Panc1 (cell line): ENCODE measurements at places on chromosomes 7 and 10. TPM values are rescaled to one million over a fixed set of nuclear protein-coding genes. Genes with fewer than 3 reads are reported as not detected.

Gene PROSER2
- total RNA-seq: 4.1 TPM

DNA sequence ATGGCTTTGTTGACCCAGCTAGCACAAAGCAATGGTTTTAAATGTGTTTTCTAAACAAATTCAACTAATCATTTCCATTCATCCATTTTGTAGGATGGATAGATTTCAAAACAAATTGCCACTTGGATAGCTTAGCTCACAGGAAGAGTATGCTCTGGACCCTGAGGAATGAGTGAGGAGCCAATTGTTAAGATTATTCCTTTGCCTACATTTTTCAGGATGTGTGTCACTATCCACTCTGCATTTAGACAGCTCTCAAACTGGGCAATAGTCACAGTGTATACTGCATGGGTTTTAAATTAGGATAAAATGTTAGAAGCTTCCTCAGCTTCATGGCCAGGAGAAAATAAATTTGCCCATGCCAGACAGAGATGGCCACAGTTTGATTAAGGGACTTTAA is 605.6 kb upstream of the TEX47 start:
- no peak for DNase-seq
- no peaks in the 10 kb centered on the region for H3K4me1 ChIP-seq
- H3K36me3 ChIP-seq: no peaks in the 10 kb centered on the region
- H3K27me3 ChIP-seq: no peaks in the 10 kb centered on the region
- no peak overlapping the region for H3K4me3 ChIP-seq

Gene ATAD1
- total RNA-seq: 62.0 TPM

- no peaks in the 10 kb centered on the region for H3K27me3 ChIP-seq
- H3K27ac ChIP-seq: peak overlapping the region; percentile 99
- peaks cover 18% of the 10 kb centered on the region for H3K4me1 ChIP-seq
- no peak for DNase-seq
- H3K36me3 ChIP-seq: no peaks in the 10 kb centered on the region
- H3K4me3 ChIP-seq: peak overlapping the region; percentile 59
Observed at GRCh38 chr10:86710987-86711512, 42.7 kb downstream of the LDB3 start.

GRCh38 chr10:25758041-25758457 is 176.0 kb upstream of the MYO3A start:
- no peaks in the 10 kb centered on the region for H3K4me1 ChIP-seq
- DNase-seq: no peak

DNA sequence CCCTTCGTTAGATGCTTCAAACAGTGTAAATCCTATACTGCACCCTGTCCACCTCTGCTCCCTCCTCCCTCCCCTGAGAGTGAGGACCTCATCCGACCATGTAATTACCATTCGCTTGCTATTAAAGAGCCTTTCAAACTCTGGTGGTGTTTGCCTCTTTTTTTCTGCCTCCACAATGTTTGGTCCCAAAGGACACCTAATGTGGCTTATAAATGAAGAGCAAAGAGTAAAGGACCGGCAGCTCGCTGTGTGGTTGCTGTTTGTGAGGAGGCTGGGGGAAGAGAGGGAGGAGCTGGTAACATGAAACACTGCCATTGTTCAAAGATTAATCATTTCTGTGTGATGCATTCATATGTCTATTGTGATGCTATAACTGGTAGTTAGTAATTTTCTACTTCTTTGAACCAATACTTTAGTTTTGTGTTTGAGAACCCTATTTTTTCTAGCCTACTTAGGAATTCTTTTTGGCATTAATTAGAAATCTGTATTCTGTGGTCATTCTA is 27.9 kb downstream of the MTURN start:
- H3K27me3 ChIP-seq: peaks cover 5% of the 10 kb centered on the region; the same call in 1 of the 2 replicates
- no peak overlapping the region for H3K27ac ChIP-seq
- H3K4me3 ChIP-seq: no peak overlapping the region
- peaks cover 10% of the 10 kb centered on the region for H3K4me1 ChIP-seq
- no peak for DNase-seq
- H3K36me3 ChIP-seq: no peaks in the 10 kb centered on the region

GRCh38 chr10:100338434-100339036 is 8.5 kb upstream of the SCD start:
- no peak overlapping the region for H3K4me3 ChIP-seq
- H3K27me3 ChIP-seq: peaks cover 8% of the 10 kb centered on the region
- H3K36me3 ChIP-seq: no peaks in the 10 kb centered on the region
- DNase-seq: no peak
- H3K27ac ChIP-seq: peak overlapping the region; percentile 20; the same call in 1 of the 2 replicates

Gene FAS
- 8.1 TPM for total RNA-seq

DNA sequence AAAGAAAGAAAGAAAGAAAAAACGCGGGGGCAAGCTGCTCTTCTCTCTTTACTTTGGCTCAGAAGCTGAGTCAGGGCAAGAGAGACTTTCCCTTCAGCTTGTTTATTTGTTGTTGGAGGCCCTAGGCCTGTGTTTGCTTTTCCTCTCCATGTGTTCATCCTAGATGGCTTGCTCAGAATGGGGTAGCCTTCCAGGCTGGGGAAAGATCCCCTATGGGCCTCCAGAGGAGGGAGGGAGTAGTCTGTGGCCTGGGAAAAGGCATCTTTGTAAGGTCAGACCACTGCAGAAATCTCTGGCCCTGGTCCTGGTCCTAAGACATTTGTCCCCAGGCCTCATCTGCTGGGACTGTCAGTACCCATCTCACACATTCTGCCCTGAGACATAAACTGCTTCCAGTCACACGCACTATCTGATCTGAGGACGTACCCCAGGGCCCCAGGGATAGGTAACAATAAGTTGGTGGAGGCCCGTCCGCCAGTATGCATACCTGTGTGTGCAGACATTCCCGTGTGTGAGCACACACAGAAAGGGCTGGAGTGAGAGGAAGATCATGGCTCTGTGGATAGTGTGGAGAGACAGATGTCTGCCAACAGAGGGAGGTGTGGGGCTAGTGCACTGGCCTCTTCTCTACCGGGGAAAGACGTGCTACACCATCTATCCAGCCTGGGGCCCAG is 4.9 kb upstream of the SCD start:
- peaks cover 36% of the 10 kb centered on the region for H3K4me1 ChIP-seq
- H3K36me3 ChIP-seq: peaks cover under 1% of the 10 kb centered on the region; the same call in 1 of the 2 replicates
- no peak overlapping the region for H3K4me3 ChIP-seq
- DNase-seq: no peak
- peak overlapping the region; percentile 62 for H3K27ac ChIP-seq
- no peaks in the 10 kb centered on the region for H3K27me3 ChIP-seq

Gene SGPL1
- 103 TPM for total RNA-seq

GRCh38 chr7:70307544-70308106 is 709.4 kb downstream of the AUTS2 start:
- no peak overlapping the region for H3K4me3 ChIP-seq
- no peak overlapping the region for H3K27ac ChIP-seq
- H3K27me3 ChIP-seq: no peaks in the 10 kb centered on the region
- H3K4me1 ChIP-seq: no peaks in the 10 kb centered on the region
- DNase-seq: no peak
- no peaks in the 10 kb centered on the region for H3K36me3 ChIP-seq

- H3K27ac ChIP-seq: no peak overlapping the region
- DNase-seq: no peak
- peaks cover 9% of the 10 kb centered on the region for H3K4me1 ChIP-seq
- peaks cover 6% of the 10 kb centered on the region; the same call in 1 of the 2 replicates for H3K27me3 ChIP-seq
- peak overlapping the region; percentile 42; the same call in 1 of the 2 replicates for H3K4me3 ChIP-seq
- H3K36me3 ChIP-seq: no peaks in the 10 kb centered on the region
Observed at GRCh38 chr10:44879531-44879899, 31.6 kb upstream of the TMEM72 start.
